ENCODE measurements at places on chromosomes 16 and 17.

- DNase-seq: no peak
Observed at GRCh38 chr17:67647482-67647881, 70.3 kb upstream of the NOL11 start.

- DNase-seq: no peak
Observed at GRCh38 chr16:27390151-27390550, 11.8 kb upstream of the IL21R start.

GRCh38 chr17:49696233-49696761 is 11.5 kb downstream of the SLC35B1 start:
- no peak for DNase-seq

- no peak for DNase-seq
Observed at GRCh38 chr17:10729334-10730193, at the start of gene TMEM220. TMEM220 (minus strand) TSS chr17:10730023; CDS start chr17:10729851, 172 bp downstream.

GRCh38 chr16:55035029-55035428 is 104.4 kb downstream of the IRX5 start:
- DNase-seq: peak; percentile 11

DNA sequence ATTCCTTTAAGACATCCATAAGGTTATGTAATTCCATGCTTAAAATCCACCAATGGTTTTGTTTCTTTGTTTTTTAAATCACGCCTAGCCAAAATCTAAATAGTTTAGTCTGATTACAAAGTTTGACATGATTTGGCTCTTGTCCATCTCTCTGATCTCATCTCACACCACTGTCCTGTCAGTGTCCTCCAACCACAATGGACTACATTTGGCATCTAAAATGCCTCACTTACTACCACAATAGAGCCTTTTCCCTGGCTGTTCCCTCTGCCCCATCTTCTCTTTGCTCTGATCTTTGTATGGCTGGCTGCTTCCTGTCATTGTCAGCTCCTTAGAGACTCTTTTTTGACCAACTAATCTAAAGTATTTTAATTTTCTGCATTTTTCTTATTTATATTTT is 157.2 kb downstream of the MYO1D start:
- no peak for DNase-seq

GRCh38 chr17:66275651-66276050 is 26.8 kb upstream of the PRKCA start:
- no peak for DNase-seq

DNA sequence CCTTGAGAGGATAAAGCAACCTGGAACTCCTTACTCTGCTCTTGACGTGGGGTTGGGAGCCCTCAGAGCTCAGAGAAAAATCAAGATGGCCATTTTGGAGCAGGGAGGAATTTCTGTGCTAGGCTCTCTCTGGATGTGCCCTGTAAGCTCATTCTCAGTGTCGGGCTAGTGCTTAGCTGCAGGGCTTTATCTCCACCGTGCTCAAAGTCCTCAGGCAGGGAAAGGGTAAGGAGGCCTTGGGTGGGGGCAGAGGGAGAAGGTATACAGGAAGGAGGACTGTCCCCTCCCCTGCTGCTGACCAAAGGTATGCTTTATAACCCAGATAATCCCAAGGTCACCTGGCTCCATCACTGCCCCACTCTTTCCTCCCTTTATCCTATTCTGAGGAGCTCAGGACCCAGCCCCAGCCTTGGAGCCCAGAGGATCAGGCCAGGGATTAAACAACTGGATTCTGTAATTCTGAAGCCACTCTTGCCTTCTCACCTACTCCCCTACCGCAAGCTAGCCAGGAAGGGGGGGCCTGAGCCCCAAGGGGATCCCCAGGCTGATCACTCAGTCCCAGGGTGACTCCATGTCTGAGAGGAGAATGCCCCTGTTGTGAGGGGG is 1.1 kb downstream of the DHRS11 start:
- no peak for DNase-seq

DNA sequence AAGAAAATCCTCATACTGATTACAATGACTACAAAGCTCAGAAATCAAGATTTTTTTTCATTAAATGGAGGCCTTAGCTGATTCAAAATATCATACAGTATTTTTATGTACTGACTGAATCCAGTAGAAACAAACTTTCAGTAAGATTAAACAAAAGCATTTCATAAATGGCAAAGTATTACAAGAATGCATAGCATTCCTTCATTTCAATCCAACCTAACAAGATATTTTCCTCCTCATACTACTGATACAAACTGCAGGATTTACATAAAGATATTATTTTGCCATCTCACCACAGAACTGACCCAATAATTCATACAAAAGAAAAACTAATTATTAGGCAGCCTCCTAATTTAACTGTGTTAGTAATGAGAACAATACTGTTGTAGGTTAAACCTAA is 6.2 kb upstream of the KANSL1 start:
- DNase-seq: no peak

GRCh38 chr17:82942166-82943130 is 102.6 kb upstream of the ZNF750 start:
- DNase-seq: no peak

DNA sequence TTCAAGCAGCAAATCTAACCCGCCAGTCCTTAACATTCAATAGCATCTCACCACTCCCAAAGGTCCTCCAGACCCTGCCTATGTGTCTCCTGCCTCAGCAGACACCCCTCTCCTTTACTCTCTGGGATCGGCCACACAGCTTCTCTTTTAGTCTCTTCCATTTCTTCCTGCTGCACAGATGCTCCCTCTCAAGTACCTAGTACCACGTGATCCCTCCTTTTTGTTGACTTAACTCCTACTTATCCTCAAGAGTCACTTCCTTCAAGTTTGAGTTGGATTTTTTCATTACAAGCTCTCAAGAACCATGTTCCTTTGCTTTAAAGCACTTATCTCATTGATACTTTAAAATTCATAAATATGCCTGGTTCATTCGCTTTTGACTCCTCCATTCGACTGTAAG is 24.9 kb downstream of the AMFR start:
- no peak for DNase-seq

GRCh38 chr16:24829153-24829552 is 16.6 kb upstream of the SLC5A11 start:
- no peak for DNase-seq

DNA sequence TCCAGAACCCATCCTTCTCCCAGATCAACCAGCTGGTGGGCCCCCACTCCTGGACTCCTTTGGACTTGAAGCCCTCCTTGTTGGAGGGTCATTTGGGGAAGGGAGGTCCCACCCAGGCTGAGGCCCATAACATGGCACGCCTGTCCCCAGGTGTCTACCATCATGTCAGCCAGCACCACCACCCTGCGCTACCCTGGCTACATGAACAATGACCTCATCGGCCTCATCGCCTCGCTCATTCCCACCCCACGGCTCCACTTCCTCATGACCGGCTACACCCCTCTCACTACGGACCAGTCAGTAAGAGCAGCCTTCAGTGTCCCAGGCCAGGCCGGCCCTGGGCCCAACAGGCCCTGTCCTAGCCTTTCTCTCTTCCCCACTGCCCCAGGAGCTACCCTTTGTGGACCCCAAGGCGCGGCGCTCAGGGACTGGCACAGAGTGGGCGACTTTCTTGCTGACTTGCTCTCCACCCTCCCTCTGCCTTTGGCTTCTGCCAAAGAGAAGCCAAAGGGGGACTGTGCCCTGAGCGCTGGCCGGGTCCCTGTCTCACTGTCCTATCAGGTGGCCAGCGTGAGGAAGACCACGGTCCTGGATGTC is 4.3 kb downstream of the TUBG1 start:
- DNase-seq: no peak

DNA sequence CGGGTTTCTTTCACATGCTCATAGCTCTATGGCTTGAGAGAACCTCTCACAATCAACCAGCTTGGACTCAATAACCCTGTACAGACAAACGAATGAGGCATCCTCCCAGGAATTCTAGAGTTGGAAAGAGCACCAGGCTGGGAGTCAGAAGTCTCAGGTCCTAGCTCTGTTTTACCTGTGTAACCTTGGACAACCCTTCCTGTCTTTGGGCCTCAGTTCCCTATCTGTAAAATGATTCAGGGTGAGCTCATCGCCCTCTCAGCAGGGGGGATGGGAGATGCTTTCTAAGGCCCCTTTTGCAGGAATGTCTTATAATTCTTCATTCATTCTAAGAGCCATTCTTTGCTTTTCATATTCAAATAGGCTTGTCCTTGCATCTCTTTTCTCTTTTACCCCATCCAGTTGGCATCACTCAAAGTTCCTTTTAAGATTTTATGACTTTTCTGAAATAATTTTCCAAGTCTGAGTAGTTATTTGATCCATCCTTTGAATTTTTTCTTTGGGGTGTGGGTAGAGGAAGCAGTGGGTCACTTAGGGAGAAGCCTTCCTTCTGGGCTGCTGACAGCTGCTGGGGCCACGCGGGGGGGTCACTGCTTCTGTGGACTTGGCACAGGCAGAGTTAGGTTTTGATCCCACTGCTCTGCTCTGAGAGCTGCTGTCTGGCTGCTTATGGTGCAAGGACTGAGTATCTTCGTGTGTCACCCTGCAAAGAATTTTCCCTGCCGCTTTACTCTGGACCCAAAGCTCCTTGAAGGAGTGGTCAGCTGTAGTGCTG is 102.7 kb downstream of the UTP18 start:
- no peak for DNase-seq

GRCh38 chr16:11670171-11671131 is 2.2 kb downstream of the SNN start:
- DNase-seq: no peak

DNA sequence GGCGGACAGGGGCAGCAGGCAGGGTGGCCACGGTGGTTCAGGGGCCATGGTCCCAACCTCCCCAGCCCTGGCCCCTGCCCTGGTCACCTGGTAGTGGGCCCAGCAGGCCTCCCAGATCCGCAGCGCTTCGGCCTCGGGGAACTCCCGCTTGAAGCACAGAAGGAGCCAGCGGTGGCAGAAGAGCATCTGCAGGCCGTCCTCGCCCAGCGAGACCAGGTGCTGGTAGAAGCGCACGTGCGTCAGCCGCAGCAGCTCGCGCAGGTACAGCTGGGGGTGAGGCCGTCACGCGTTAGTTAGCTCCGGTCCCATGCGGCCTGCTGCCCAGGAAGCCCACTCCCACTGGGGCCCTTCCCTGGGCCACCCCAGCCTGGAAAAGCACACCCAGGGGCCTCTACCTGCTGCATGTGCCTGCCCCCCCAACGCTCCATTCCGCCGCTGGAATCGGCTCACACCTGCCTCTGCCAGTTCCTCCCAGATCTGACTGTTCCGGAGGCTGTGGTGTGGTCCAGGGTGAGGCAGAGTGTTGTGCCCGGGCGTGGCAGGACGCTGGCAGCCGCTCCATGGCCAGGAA is 90.8 kb downstream of the TBC1D16 start:
- no peak for DNase-seq

- peak; percentile 10 for DNase-seq
Observed at GRCh38 chr17:76659928-76660655, 16.5 kb upstream of the ST6GALNAC1 start.

GRCh38 chr17:16929035-16929680 is 42.8 kb downstream of the TNFRSF13B start:
- DNase-seq: no peak

DNA sequence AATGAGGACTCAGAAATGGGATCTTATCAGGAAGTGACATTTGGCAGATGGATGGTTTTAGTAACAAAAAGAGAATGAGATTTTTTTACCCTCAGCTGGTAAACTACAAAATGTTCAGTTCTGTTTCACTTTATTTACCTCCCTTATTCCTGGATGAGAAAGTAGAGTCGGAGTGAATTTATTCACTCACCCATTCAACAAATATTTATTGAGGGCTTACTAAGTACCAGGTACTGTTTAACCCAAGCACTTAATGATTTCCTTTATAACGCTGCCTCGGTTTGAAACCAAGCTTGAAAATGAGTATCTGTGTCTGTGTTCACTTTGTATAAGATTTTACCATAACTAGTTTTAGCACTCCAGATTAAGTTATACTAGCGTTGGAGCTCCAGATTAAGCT is 38.1 kb downstream of the CDRT15 start:
- peak; percentile 3 for DNase-seq

DNA sequence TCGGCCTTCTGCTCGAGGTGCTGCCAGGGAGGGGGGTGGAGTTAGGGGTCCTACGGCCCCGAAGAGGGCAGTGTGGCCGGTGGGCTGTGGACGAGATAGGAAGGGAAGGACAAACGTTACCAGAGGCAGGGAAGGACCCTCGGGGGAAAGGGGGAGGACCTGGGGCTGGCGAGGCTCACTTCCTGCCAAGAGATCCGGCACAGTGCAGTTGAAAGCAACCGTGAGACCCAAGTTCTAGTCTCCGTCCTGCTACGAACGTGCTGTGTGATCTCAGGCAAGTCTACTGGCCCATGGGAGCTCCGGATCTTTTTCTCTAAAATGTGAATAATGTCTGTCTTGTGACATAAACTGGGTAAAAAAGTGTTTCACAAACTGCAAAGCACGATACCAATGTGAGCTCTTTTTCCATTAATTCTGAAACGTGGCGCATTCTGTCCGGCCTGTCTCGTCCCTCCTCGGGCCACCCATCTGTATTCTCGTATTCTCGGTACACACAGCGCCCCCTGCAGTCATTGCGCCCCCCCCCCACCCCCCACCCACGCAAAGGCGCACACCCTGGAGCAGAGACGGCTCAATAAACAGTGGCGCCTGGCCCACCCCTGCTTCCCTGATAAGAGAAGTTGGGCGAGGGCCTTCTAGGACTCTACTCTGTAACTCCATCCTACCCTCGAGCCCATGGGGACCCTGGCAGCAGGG is 8.8 kb downstream of the CYGB start:
- no peak for DNase-seq

DNA sequence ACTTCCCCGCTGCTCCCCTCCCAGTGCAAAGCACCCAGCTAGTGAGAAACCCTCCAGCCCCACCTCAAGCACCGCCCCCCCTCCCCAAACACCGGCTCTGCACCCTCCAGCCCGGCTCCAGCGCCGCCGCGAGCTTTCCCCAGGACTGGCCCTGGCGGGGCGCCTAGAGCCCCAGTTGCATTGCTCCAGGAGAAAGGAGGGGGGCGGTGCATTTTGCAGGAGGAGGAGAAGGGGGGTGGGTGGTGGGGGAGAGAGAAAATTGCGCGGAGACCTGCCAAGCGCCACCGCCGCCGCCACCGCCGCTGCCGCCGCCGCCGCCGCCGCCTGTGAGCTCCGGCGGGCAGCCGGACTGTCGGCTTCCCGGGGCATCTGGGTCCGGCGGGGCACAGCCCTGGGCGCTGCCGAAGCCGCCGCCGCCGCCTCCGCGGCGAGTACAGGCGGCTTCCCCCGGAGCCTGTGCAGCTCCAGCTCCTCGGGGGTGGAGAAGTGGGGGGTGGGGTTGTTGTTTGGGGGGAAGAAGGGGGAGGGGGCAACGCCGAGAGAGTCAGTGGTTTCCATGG is 333 bp upstream of the NOG start:
- peak; percentile 69 for DNase-seq

- no peak for DNase-seq
Observed at GRCh38 chr17:67068999-67069398, 24.6 kb downstream of the CACNG1 start.

GRCh38 chr16:80932708-80933095 is 74.0 kb downstream of the CMC2 start:
- DNase-seq: no peak
